ENCODE measurements at places on chromosomes 6 and 20.
A peak's percentile ranks its signal among the peaks of the same experiment; 100 is the strongest.

GRCh38 chr6:83873869-83874268 is 14.4 kb downstream of the CYB5R4 start:
- no peak for DNase-seq

DNA sequence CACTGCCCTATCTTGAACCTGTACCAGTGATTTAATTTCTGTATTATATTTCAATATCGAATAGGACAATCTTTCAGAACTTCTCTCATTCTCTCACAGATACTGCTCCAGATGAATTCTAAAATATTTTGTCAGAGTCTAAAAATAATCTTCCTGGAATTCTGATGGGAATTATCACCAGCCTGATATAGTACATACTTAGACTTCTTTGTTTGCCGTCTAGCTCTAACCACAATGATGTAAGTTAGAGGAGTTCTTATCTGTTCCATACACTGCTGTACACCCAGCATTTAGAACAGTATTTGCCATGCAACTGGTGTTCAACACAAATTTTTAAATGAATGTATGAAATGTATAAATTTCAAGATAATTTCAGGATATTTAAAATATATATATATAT is 1.3 kb upstream of the HUS1B start:
- DNase-seq = no peak

DNA sequence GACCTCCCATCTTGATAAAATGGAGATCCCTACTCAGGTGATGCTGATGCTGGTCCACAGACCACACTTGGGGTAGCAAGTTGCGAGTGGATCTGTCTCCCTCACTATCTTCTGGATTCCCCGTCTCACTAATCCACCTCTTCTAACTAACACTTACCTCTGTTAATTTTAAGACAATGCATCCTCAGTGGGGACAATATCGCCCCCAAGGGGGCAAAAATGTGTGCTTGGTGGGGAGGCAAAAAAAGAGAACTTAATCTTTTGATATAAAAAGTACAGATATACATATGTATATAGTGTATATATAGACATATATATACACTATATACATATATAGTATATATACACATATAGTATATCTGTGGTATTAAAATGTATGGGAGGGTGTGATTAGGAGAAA is 4.3 kb downstream of the LRFN2 start:
- DNase-seq = no peak

GRCh38 chr6:12420626-12421025 is 130.5 kb downstream of the EDN1 start:
- DNase-seq = no peak

GRCh38 chr6:77089776-77090175 is 373.5 kb downstream of the HTR1B start:
- no peak for DNase-seq

DNA sequence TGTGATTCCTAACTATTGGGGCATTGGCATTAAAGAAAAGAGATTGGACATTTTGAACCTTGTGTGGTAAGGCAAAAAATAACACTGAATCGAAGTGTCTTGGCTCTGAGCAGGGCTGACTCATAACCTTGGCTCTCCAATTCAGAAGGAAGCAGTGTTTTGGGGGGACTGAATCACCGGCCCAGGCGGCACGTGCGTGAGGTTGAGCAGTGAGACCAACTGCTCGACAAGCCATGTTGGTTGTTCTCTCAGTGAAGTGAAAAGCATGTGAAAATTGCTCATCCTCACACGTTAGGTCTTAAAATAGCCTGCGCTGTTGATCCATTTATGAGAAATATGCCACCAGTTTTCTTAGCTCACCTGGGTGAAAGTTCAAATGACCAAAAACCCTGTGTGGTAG is 137.8 kb upstream of the SPACA1 start:
- no peak for DNase-seq

DNA sequence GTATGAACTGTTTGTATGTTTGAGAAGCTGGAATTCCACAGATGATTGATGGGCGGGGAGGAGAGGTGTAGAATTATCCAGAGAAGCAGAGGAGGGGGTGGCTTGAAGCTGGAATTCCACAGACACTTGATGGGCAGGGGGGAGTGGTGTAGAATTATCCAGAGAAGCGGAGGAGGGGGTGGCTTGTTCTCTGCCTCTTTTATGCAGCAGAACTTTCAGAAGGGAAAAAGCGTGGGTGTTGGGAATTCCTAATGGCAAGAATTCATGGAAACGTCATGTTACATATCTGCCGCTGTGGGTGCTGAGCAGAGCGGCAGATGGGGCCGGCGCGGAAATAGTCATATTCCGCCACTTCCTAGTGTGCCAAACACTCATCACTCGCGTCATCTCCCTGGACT is 167.9 kb upstream of the KCNG1 start:
- peak; percentile 39 for DNase-seq

GRCh38 chr6:166575205-166575604 is 11.3 kb downstream of the RAMACL start:
- no peak for DNase-seq

GRCh38 chr6:55142610-55143009 is 31.7 kb upstream of the HCRTR2 start:
- DNase-seq = no peak

GRCh38 chr6:127180426-127180825 is 62.0 kb downstream of the RSPO3 start:
- no peak for DNase-seq

DNA sequence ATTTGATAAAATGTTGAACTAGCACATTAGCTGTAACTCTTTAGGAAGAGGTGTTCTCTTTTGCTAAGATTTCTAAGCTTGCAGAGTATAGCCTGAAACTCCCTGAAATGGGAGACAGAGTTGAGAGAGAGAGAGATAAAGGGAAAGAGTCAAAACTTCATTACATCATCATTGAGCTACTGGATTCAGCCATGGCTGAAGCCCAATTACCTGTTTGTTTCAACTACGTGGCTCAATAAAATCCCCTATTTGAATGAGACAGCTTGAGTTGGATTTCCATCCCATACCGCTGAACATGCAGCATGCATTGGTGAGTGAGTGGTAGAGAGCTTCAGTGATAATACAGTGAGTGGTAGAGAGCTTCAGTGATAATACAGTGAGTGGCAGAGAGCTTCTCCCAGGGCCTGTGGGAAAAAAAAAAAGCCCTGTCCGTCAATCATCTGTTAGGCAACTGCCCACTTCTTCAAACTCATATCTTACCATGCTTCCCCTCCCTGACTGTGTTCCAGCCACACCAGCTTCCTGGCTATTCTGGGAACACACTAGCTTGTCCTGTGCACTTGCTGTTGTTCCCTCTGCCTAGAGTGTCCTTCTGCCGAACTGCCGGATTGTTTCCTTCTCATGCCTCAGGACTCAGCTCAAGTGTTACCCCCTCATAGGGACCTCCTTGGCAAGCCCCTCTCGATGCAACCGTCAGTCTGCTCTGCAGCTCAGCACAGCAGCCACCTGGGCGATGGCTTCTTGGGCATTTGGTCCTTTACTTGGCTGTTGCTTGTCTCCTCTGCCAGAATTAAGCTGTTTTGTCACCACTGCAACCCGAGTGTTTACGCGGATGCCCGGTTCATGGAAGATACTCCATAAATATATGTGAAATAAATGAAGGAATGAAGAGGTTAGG is 91.3 kb upstream of the EYA2 start:
- DNase-seq = no peak

- peak; percentile 63 for DNase-seq
Observed at GRCh38 chr6:128821116-128821515, 61.8 kb upstream of the LAMA2 start.

GRCh38 chr20:39123185-39123557 is 161.0 kb downstream of the DHX35 start:
- DNase-seq = no peak

DNA sequence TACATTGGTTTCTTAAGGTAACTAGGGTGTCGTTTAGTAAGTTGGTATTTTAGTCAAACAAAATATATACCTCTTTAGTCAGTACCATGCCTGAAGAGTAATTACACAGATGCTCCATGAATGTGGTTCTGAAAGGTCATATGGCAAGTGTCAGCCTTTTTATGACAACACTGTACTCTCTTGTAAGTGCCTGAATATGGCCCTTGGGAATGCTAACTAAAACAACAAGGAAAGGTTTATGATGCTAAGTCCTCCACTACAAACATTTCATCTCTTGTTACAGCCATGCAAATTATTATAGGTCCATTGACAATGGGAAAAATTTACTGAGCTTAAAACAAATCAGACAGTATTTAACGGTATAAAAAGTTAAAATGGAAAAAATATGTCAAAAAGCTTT is 39.0 kb upstream of the SUPT3H start:
- DNase-seq = no peak

DNA sequence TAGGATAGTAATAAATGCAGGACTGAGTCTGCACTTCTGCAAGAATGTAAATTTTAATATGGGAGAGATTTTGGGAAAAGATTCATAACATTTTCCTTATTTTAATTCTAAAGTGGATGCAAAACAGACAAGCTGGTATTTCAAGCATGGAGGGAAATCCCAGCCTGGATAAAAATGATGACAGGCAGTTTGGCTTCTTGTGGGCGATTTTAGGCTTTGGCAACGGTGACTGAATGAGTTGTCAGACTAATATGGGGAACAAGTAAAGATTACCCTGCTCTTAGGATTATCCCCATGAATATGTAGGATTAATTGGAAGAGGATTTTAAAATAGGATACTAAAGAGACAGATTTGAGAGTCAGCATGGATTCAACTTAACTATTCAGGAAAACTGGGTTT is 21.0 kb downstream of the OGFRL1 start:
- DNase-seq = no peak

DNA sequence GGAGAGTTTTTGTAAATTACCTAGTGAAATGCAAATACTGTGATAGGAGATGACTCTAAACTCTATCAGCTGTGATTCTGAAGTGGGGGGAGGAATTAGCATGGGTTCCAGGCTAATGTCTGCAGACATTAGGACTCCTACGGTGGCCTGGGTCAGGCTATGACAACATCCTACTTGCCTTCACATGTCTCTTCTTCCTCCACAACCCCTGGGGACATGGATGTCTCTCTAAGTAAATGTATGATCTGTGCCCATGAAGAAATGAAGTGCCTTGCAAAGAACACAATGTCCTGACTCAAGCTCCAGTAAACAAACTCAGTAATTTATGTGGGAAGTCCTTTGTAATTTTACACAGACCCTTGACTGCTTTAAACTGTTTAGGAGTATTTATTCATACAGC is 165.8 kb upstream of the EEF1E1 start:
- no peak for DNase-seq

GRCh38 chr6:137403443-137403842 is 90.8 kb downstream of the OLIG3 start:
- DNase-seq = no peak

DNA sequence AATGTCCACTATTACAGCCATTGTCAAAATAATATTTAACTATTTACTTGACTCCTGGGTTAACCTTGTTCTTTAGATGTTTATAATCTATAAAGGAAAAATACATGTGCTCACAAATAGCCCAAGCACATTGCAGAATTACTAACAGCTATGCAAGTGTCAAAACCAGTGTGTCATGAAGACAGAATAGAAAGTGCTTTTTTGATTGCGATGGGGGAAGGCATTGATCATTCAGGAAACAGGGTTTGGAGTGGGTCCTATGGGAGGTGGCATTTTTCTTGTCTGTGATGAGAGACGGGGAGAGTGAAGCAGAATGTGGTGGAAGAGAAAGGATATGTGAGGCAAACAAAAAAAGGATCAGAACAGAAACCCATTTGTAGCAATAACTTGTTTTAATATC is 1.0 kb upstream of the AGPAT4 start:
- no peak for DNase-seq

DNA sequence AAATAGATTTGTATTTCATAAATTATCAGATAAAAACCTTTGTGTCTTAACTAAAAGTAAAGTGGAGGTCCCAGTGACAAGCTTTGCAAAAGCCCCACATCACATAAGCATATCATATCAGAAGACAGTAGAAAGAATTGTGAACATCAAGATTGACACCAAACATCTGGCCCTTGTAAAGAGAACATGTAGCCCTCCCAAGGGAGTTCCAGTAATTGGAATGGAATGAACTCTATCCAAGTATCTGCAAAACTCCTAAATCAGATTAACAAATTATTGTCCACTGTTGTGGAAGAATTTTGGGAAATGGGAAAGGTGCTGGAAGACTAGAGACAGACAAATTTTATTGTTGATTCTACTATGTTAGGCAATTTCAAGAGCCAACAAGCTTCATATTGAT is 268.8 kb downstream of the KCNQ5 start:
- DNase-seq = no peak

DNA sequence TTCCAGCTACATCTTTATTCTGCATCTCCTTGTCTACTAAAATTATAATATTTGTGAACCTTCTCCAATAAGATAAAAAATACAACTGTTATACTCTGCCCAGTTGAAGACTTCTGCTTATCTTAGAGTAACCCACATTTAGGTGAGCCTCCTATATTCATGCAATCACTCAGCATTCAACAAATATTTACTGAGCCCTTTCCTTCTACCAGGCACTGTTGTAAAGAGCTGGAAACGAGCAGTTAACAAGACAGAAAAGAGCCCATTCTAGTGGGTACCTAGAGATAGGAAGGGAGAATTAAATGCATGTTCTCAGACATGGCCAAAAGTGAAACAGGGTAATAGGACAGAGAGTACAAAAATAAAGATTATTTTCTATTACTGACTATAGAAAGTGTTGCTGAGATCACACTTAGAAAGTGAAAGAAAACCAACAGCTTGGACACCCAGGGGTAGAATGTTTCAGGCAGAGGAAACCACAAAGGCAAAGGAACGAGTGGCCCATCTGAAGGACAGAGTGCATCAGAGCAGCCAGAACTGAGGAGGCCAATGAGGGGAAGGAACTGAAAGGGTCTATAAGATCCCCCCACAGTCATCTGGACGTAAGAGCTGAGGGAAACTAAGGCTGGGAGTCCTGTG is 50.8 kb upstream of the SMLR1 start:
- DNase-seq = no peak

- no peak for DNase-seq
Observed at GRCh38 chr6:2948228-2949025, 22.9 kb downstream of the SERPINB6 start.

GRCh38 chr6:149082320-149082719 is 235.2 kb upstream of the TAB2 start:
- peak; percentile 68 for DNase-seq

- DNase-seq = no peak
Observed at GRCh38 chr6:56959094-56959493, 4.2 kb downstream of the BEND6 start.

DNA sequence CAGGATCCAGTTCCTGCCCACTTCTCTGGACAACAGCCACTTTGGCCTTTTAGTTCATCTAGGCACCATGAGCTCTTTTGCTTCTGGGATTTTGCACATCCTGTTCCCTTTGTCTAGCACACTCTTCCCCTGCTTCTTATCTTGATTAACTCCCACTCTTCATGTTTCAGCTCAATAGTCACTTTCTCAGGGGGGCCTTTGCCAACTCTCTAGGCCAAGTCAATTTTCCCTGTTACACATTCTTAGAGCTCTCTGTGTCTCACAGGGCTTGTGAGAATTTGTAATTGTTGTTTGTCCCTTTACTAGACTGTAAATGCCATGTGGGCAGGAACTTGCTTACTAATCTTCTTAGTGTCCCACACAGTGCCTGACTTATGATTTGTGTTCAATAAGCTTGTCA is 58.1 kb upstream of the EPB41L1 start:
- DNase-seq = no peak

DNA sequence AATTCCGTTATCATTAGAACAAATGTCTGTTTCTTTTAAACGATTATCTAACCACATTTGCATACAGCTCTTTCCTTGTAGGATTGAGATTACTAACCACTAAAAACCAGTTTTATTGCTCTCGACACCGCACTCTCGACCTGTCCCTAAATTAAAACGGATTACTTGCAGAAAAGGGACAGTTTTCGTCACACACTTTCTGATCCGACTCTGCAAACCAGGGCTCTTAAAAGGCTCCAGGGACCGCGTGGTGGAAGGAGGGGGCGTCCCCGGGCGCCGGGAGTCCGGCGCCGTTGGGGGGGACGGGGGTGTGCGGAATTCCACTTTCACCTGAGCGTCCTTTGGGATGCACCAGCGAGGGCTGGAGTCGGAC is 731 bp downstream of the MAK start:
- DNase-seq = no peak
